ENCODE measurements at places on chromosomes 3 and 15.
A peak's percentile ranks its signal among the peaks of the same experiment; 100 is the strongest.

DNA sequence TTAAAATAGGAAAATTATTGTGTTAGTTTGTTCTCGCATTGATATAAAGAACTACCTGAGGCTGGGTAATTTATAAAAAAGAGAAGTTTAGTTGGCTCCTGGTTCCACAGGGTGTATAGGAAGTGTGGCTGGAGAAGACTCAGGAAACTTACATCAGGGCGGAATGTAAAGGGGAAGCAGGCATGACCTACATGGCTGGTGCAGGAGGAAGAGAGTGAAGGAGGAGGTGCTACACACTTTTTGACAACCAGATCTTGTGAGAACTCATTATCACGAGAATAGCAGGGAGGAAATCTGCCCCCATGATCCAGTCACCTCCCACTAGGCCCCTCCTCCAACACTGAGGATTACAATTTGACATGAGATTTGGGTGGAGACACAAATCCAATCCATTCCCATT lies 490.7 kb downstream of the RBMS3 start:
- DNase-seq = no peak

DNA sequence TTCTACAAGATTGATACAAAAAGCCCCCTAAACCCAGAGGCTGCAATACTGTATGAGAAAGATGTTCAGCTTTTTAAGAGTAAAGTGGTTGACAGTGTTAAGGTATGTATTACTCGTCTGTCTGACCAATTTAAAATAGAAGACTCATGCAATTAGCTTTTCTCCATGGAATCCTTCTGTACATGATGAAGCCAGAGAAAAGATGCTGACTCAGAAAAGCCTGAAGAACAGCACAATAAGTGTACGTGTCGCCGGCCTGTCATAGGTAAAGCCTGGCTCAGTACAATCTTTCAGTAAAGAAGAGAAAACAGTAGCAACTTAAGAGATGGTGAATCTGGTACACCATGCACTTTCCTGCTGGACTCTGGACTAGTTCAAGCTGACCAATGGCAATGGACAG lies 16.4 kb downstream of the NEK4 start:
- no peak for DNase-seq

GRCh38 chr15:30827625-30828303 lies 76.0 kb upstream of the FAN1 start:
- peak; percentile 3 for DNase-seq

GRCh38 chr3:29764041-29764440 lies 483.2 kb downstream of the RBMS3 start:
- DNase-seq = peak; percentile 77

DNA sequence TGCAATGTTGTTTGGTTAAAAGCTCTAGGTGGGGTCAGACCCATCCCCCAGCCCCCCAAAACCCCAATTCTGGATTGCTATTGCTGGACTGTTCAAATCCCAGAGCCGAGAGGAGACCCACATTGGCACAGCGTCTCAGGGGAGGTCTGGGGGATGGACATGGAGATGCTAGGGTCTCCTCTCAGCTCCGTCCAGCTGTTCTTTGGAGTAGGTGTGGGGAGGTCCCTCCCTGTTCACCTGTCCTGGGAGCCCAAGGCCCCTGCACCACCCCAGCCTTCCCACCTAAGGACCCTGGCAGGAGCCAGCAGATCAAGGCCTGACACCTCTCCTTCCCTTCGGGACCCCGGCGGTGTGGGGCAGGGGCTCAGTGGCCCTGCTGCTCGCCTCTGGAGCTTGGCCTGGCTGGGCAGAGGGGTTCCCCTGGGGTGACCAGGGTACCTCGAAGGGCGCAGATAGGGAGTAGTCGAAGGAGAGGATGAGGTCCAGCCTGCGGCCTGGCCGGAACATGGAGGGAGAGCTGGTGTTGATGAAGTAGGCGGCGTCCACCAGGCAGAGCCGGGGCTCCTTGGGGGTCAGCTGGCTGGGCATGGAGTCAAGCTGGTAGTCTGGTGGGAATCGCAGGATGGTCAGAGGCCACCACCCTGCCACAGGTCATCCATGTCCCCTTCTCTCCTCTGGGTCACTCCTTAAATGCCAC lies 23.9 kb downstream of the PLA2G4D start:
- DNase-seq = no peak

DNA sequence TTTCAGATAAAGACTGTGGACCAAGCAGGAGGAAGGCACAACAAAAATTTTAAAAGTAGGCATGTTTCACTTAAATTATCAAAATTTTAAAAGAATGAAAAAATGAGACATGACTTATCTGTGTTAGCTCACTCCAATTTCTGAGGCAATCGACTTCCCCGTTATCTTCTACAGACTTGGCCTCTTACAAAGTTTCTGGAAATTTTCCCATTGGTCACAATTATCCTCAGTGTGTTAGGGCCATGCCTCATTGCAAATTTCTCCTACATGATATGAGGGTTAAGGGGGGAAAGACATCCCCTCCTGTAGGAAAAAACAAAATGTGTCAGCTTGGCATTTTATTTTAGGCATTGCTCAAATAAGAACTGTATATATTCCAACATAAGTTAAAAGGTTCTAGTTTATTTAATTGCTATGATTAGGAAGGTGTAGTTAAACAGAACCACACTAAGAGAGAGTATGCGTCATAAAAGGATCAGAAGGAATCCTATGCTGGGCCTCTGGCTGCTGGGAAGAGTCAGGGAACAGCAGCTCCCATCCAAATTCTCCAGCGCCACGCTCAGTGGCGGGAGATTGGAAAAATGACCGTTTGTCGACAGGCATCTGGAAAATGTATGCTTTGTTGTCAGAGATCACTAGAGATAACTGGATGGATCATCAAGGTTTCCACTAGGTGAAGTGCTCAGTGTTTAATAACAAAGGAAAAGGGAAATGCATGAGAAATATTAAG lies 463.6 kb upstream of the NR2F2 start:
- no peak for DNase-seq

- DNase-seq = no peak
Observed at GRCh38 chr3:42610976-42611375, 10.5 kb downstream of the NKTR start.

DNA sequence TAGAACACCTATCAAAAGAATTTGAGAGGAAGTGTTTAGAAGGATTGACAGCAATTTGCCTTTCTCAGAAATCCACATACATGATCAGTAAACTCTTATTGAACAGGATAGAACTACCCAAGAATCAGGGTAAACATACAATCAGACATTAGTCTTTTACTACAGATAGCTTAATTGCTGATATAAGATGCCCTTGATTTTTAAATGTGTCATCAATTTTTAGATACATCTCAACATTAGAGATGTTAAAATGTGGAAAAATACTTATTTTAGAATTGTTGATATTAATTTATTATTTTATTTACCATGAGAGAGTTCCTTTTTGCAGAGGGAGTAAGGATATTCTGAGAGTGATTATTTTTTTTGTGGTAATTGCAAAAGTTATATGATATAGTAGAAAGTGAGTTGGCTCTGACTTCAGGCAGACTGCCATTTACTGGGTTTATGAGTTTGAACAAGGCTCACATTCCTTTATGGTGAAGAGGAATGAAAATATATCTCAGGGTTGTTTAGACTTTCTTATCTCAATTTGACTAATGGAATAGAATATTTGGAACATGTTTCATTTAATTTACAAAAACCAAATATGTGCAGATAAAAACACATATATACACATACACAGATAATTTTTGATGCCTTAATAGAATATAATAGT lies 302.8 kb upstream of the GOLIM4 start:
- DNase-seq = peak; percentile 48

GRCh38 chr15:65196637-65197336 lies 11.6 kb upstream of the CLPX start:
- no peak for DNase-seq

GRCh38 chr15:52019394-52020220 lies 588 bp downstream of the MAPK6 start:
- peak; percentile 85 for DNase-seq

GRCh38 chr3:121793078-121793477 lies 41.8 kb downstream of the IQCB1 start:
- no peak for DNase-seq

- no peak for DNase-seq
Observed at GRCh38 chr15:60918234-60918959, 310.7 kb downstream of the RORA start.

All from astrocyte of the spinal cord (primary cell).